T follicular helper cell (primary cell): ENCODE measurements at places on chromosomes 4 and X.

- no peak for DNase-seq
Observed at GRCh38 chr4:75180790-75181776, 248.2 kb downstream of the PARM1 start.

DNA sequence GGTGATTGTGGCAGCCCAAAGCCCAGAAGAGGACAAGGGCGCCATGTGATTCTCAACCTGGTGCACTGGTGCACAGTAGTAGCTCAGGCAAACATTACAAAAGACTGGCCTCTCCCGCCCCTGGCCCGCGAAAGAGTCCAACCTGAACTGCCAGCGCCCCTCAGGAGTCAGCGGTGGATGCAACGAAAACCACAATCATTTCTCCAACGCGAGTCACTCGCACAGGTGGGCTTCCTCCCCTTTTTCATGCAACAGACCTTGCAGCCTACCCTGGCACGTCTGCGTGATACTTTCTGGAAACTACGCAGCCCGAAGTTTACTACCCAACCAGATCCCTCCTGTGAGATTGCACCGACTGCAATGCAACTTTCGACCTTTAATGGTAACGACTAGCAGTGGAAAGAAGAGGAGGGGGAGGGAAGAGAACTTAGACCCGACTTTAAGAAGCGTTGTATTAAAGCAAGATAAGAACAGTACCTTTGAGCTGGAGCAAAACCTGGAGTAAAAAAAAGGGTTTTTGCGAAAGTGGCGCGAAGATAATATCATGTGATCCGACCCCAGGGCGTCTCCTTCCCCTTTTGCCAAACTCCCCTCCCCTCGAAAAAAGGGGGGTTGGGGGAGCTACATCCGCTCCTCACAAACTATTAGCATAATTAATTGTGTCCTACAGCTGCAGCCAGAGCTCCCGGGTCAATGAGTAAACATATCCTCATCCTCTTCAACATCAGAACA lies 63.3 kb upstream of the CCDC160 start:
- no peak for DNase-seq

GRCh38 chr4:139774759-139775487 lies 109.3 kb downstream of the MGST2 start:
- no peak for DNase-seq

DNA sequence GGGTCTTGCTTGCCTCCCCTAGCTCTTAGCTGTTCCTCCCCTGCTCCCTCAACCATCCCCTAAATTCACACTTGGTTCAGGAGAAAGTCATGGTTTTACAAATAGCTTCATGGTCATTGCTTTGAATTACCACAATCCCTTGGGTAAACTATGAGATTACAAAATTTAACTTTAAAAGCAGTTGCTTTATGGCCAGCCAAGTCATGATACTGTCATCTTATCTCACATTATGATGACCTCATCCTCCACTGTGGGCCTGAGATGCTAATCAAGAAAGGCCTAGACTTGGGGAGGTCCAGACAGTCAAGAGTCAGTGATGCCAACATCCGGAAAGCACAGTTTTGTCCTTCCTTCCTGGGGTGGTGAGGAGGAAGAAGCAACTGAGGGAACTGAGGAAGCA lies 10.5 kb upstream of the FGF16 start:
- DNase-seq, result no peak

DNA sequence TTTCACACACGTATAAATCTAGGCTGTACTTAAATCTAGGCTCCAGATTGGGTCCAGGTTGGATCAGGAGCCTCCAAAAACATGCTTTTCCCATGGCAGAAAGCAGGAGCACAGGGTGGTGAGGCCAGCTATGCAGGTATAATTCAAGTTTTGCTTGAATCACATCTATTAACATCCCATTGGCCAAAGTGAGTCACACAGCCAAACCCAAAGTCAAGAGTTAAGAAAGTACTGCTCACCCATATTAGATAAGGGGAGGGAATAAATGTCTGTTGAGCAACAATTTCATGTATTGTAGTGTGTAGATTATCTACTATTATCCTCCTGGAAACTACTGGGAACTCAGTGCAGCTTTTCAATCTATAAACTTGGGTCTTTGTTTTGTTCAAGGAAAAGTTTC lies 12.8 kb downstream of the SUPT20HL2 start:
- no peak for DNase-seq

DNA sequence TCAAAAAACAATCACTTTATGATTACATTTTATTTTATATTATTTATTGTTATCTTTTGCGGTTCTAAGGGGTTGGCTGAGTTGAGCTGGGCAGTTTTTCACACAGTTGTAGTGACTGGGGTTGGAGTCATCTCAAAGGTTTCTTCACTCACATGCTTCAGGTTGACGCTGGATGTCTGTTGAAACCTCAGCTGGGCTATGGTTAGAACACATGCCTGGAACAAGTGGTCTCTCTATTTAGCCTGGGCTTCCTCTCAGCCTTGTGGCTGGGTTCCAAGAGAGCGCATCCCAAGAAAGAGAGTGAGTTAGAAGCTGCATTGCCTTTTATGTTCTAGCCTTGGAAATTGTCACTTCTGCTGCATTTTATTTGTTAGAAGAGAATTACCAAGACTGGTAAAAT lies 87.4 kb downstream of the CBLL2 start:
- DNase-seq, result no peak

DNA sequence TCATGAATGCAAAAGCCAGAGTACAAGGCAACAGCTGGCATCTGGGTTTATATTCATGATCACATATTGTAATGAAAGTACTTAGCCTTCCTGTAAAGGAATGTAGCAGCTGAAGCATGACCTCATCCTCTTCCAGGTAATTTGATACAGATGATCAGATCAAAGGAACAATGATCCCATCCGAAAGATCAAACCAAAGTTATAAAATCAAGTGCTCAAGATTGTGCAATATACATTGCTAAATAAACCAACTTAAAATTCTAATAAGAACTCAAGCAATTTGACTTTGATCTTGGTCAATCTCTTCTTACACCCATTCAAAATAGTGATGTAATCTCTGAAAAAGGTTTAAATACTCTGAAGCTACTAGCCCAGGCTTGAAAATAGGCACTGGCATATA lies 113.1 kb upstream of the INPP4B start:
- no peak for DNase-seq

GRCh38 chr4:188767496-188767895 lies 628.3 kb downstream of the TRIML1 start:
- no peak for DNase-seq

GRCh38 chrX:24167719-24168472 lies 18.4 kb downstream of the ZFX start:
- DNase-seq, result no peak

GRCh38 chr4:132123870-132124623 lies 1025.0 kb upstream of the PCDH10 start:
- no peak for DNase-seq

- no peak for DNase-seq
Observed at GRCh38 chr4:109846395-109847098, 1.4 kb upstream of the LRIT3 start.

DNA sequence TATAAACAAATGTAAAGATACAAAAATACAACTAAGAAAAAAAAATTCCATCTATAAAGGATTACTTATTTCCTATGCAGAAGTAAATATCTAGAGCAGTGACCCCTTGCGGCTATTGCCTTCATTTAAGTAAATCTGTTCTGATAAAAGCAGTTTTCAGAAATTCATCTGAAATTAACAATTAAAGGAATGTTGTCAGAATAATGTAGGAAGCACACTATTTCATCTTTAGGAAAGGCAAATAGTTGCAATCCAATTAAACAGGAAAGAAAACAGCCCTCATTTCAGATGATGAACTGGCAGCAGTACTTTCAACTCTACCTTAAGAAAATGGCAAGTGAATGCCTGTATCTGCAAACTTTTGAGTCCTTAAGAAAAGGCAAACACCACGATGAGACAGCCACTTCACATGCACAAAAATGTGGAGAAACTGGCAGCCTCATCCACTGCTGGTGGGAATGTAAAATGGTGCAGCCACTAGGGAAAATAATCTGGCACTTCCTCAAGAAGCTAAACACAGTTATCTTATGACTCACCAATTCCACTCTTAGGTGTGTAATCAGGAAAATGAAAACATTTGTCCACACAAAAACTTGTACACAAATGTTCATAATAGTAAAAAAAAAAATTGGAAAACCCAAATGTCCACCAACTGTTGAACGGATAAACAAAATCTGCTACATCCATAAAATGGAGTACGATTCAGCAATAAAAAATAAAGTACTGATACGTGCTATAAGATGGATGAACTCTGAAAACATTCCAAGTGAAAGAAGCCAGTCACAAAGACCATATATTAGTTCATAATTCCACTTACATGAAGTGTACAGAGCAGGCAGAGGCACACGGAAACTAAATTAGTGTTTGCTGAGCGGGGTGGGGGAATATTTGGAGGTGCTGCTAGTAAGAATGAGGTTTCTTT lies 2.0 kb upstream of the THAP9 start:
- no peak for DNase-seq

DNA sequence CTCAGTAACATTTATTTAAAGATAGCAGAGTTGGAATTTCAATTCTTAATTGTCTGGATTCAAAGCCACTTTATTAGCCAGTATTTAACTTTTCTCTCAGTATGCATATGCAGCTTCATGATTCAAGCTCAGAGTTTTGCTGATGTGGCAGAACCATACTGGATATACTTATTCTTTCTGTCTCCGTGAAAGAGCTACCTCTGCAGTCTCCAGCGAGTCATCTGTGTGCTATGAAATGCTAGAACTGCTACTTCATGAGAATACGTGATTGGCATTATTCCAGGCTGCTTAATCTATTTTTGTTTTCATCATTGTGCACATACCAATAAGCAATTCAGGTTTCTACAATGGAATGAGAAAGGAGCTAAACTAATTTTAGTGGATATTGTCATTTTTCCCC lies 743.7 kb downstream of the C4orf33 start:
- no peak for DNase-seq

- DNase-seq, result no peak
Observed at GRCh38 chr4:78197947-78198346, 140.8 kb downstream of the FRAS1 start.

DNA sequence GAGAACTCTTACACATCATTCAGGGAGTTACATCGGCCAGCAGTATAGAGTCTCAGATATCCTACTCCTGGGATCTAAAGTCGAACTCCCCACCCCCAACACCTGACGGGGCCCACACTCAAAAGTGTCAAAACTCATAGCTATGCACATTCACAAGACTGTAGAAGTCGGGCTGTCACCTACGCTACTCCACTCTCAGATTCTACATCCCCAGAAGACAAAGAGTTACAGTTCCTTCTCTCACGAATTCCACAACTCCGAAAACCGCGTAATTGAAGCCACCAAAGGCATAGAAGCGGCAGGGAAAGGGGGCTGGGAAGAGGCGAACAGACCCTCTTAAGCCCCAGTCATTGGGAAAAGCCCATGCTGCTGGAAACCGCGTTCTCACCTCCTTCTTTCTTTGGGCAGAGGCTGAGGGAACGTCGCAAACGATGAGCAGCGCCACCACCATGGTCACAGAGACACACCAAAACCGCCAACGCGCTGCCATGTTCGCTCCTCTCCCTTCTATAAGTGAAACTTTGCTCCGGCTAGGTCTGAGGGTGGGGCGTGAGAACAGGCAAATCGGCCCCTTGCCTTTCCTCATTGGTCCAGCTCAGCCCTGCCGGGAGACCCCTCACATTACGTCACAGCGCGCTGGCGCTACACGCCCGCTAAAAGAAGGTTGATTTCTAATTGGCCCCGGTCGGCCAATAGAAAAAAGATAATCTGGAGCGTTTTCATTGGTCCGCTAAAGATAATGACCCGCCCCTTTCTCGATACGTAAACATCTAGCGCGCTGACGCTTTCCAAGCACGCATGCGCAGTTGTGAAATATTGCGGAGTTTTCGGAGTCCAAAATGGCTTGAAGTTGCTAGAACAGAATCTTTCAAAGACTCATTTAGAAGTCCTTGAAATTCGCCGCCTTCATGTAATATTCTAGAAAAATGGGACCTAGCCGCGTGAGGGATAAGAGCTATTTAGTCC lies at the start of gene MAGT1:
MAGT1 (minus strand) TSS at position 515 of the 966 bp plus-strand sequence; CDS start at position 490, 25 bp downstream.
- peak; percentile 86 for DNase-seq

- DNase-seq, result no peak
Observed at GRCh38 chrX:130772105-130772775, 130.8 kb downstream of the ENOX2 start.

GRCh38 chr4:82320351-82320750 lies 53.4 kb downstream of the HNRNPD start:
- no peak for DNase-seq

DNA sequence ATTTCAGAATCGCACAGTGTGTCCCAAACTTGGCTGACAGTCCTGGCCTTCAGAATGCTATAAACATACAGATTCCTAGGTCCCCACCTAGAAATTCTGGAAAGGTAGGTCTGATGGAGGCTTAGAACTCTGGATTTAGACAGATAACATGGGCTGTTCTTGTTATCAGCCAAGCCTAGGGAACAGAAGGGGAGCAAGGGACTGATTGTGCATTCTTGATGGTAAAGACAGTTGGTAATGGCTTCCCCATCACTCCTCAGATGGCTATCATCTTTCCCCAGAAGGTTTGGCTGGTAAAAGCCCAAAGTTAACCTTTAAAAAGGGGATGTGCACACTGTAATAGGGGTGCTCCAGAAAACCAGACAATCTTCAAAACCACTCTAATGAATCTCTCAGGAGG lies 35.7 kb downstream of the DIPK2B start:
- no peak for DNase-seq

DNA sequence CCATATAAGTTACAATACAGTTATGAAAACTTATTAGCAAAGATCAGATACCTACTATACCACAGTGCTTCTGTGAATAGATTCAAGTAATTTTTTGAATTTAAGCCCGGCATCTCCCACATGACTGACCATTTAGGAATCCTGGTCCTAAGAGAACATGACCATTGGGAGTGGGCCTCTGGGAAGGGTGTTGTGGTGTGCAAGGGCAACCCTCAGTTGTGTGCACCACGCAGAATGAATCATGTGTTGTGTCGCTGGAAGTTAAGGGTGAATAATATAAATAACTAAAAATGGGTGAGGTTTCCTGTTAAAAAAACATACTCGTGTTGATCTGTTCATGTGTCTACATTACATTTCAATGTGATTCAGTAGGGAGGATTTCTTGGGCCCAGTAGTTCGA lies 15.5 kb downstream of the CPE start:
- no peak for DNase-seq

DNA sequence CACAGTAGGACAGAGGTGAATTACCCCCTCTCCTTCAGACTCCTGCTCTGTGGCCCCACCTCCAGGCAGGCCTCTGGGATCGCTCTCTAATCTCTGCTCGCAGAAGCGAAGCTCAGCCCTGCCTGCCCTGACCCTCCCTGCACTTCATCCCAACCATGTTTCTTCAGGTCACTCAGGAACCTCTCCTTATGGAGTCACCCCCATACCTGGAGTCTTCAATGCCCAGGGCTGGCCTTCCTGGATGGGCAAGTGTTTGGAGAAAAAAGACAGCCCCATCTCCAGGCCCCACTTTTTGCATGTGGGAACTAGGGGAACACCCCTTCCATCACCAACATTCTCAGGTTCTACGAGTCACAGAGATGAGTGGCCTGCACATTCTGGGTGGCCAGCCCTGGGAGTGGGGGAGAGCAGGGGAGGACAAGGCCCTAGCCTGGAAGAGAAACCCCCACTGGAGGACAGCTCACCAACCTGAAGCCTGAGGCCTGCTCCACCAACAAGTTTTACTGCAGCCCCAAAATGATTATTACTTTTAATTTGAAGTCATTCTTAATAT lies 90.8 kb downstream of the PPP2R2C start:
- no peak for DNase-seq

- DNase-seq, result no peak
Observed at GRCh38 chrX:97787311-97787710, 903.6 kb downstream of the RPA4 start.

GRCh38 chrX:19350941-19351384 lies 7.2 kb downstream of the PDHA1 start:
- no peak for DNase-seq
